Activated CD8-positive, alpha-beta memory T cell treated with anti-CD3 and anti-CD28 coated beads for 24 hours (primary cell): ENCODE measurements at places on chromosomes 7 and 10.

- no peak for DNase-seq
Measured at GRCh38 chr10:67861750-67862432, 22.6 kb upstream of the SIRT1 start.

- DNase-seq: no peak
Measured at GRCh38 chr10:110224992-110225391, 17.6 kb downstream of the MXI1 start.

- no peak for DNase-seq
Measured at GRCh38 chr7:73622527-73622908, 1.8 kb downstream of the MLXIPL start.

DNA sequence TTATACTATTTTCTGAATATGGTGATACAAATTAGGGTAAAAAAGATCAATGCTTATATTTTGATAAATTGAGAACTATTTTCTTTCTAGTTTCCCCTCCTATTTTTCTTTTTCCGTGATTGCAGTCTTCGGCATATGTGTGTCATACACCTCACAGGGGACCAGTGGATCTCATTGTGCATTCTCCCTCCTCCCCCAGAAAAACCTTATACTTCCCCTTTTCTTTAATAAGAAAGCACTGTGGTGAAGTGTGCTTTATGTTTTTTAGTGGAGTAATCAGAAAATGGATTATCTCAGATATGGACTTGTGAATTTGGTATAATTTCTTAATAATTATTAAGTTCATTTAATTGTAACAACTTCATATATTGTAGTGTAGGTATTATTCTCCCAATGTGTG is 72.8 kb downstream of the BICC1 start:
- DNase-seq: no peak

GRCh38 chr10:116490028-116490662 is 55.6 kb upstream of the PNLIP start:
- DNase-seq: no peak

GRCh38 chr7:29228289-29229011 is 33.9 kb downstream of the CHN2 start:
- no peak for DNase-seq

DNA sequence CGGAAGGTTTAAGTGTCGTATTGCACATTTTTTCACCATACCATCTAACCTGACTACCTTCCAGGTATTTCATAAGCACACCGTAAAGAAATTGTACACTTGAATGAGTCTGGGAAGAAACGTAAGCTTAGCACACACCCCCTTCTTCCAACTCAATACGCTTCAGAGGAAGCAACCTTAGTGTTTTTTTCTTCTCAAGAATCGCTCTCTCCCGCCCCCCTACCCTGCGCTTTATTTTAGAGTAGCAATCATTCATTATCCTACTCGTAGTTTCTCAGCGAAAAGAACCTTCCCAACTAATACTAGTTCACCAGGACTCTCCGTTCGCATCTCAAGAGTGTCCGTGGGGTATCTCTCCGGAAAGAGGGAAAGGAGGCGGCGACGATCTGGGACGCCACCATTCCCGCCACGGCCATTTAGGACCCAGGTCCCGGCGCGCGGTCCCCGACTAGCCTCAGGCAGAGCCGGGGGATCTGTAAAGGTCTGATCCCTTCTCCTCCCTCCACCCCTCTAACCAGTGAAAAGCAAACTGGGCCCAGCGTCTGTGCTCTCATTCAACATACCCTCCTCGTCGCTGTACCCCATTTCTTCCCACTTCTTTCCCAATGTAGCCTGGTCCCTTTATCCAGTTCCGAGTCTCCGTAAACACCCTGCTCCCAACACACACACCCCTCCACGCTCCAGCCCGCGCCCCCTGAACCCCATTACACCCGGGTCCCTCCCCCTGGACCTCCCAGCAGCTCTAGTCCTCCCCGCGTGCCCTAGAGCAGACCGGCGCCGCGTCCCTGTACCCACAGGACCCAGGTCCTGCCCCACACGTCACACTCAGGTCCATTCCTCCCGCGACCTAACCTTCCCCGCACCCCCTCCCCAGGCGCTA is 16.0 kb downstream of the MYOZ1 start:
- no peak for DNase-seq

GRCh38 chr10:114856544-114857287 is 35.1 kb downstream of the FHIP2A start:
- no peak for DNase-seq

DNA sequence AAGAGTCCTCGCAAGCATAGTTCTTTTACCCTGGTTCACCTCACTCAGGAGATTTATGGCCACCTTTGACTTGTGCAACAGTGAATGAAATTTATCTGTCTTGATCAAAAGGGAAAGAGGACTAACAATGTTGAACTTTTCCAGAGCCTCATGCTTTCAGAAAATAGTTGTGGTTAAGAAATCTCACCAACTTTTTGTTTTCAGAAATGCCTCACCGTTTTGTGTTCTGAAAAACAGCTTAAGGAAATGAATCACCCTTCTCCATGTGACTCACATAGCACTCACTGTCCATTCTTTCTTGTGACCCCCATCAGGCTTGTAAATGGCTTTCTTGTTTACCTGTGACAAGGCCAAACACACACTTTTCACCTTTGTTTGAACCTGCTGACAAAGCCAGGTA is 148.6 kb upstream of the FAM3C start:
- no peak for DNase-seq

GRCh38 chr10:17025444-17026295 is 103.9 kb downstream of the CUBN start:
- peak; percentile 88 for DNase-seq

DNA sequence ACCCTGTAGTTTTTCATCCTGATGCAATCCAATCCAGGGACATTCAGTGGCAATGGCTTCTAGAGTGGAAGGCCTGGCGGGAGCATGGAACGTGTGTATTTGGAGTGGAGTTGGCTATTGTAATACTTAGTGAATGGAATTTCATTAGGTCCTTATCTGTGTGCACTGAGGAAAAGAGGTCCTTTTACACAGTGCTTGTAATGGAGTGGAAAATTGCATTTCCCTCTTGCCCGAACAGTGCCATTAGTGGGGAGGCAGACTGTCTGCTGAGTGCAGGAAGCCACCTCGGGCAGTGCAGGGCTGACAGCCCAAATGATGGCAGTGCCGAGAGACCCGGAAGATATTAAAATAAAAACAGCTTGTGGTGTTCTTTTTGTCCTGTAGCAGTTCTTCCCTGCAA is 786.6 kb downstream of the LRMDA start:
- DNase-seq: no peak

- no peak for DNase-seq
Measured at GRCh38 chr10:98852686-98853085, 383.0 kb downstream of the HPSE2 start.

DNA sequence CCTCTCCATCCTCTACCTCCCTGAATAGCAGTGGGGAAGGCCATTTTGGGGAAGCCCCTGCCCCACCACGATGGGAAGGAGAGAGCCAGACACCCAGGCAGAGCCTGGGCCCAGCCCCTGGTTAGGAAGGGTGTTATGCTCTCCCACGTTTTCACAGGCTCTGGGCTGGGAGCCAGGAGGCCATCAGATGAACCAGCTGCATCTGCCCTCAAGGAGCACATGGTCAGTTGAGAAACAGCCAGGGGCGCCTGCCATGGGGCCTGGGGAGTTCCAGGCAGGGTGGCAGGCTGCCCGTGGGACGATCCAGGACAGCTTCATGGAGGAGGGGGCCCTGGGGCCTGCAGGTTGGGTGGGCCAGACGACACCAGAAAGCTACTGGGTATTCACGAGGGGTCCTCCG is 47.5 kb downstream of the CAMK2B start:
- no peak for DNase-seq

- no peak for DNase-seq
Measured at GRCh38 chr10:986137-986825, 2.0 kb upstream of the GTPBP4 start.
